HL-60 (cell line): ENCODE measurements at places on chromosomes 2 and 18.
A peak's percentile ranks its signal among the peaks of the same experiment; 100 is the strongest.

DNA sequence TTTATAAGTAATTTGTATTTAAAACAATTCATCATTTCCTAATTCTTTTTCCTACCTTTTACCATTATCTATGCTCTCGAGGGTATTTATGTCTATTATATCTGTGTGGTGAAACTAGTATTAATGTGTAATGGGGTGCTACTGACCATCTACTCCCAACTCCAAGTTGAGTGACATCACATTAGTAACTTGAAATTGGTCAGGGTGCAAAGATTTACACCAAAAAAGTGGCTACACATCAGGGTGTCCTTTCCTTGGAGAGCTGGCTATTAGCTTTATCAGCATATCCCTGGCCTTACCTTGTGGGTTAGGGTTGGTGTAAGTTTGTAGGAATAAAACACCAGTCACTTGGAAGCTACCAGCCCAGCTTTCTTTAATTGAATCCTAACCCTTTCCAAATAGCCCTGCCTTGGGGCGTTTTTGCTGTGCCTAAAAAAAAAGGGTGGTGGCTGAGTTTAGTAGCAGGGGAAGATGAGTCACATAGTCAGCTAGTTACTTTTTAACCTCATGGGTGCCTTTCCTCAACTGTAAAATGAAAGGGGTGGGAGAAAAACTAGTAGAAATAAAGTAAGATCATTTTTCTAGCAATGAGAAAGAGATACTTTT, 14.0 kb downstream of the ANXA4 start:
- DNase-seq = no peak

GRCh38 chr2:216259081-216259480, 113.2 kb downstream of the MARCHF4 start:
- no peak for DNase-seq

GRCh38 chr2:145845923-145846322, 1326.0 kb upstream of the ZEB2 start:
- DNase-seq = no peak

DNA sequence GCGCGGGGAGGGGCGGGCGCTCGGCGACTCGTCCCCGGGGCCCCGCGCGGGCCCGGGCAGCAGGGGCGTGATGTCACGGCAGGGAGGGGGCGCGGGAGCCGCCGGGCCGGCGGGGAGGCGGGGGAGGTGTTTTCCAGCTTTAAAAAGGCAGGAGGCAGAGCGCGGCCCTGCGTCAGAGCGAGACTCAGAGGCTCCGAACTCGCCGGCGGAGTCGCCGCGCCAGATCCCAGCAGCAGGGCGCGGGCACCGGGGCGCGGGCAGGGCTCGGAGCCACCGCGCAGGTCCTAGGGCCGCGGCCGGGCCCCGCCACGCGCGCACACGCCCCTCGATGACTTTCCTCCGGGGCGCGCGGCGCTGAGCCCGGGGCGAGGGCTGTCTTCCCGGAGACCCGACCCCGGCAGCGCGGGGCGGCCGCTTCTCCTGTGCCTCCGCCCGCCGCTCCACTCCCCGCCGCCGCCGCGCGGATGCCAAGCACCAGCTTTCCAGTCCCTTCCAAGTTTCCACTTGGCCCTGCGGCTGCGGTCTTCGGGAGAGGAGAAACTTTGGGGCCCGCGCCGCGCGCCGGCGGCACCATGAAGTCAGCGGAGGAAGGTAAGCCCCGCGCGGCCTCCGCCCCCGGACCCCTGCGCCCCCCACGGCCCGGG, at the start of gene NFATC1:
TSS of gene NFATC1 (plus strand) at position 170 of the 644 bp plus-strand sequence. CDS start at position 465, 295 bp downstream.
- peak; percentile 73 for DNase-seq

- DNase-seq = no peak
Measured at GRCh38 chr2:162210385-162210784, 32.9 kb downstream of the FAP start.

DNA sequence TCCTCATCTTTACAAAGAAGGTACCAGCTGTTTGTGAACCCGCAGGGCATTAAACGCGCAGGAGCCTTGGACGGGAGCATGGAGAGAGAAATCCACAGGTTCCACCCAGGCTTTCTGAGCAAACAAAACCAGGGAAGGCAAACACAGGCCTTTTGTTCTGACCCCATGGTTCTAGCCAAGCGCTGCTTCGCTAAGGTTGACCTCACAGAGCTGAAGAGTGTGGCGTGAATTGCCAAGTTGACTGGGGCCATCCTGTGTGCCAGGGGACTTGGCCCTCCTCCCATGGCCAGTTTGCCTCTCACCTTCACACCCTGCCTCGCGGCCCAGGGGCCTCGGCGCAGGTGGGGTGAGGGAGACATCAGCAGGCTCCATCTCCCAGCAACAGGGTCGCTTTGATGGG, 74.1 kb downstream of the VAPA start:
- DNase-seq = no peak

- DNase-seq = no peak
Measured at GRCh38 chr2:53173091-53173490, 594.5 kb upstream of the CHAC2 start.

DNA sequence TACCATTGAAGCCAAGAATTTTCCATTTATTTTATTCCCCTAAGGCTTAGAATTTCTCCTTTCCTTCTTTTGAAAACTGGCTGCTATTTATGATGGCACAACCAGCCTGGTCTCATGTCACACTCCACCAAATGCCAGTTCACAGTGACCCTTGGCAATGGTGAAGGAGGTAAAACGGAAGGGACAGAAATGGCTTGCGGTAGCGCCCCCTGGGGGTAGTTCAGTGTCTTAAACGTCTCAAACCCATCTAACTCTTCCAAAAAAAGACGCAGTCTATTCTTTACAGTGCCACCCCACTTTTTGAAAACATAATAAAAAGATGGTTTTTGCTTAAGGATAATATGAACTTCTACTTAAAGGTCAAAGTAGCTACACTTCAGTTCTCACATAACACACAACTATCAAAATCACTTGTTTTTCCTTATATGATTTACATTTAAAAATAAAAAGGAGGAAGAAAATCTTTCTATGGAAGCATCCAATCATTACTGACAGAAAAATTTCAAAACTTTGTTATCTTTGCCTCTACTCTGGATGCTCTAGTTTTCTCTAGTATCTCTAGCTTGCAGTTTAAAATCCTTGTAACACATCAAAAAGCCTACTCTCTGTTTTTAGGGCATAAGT, 28.0 kb downstream of the PNO1 start:
- peak; percentile 69 for DNase-seq

GRCh38 chr18:47893047-47893446, 37.4 kb downstream of the SMAD2 start:
- no peak for DNase-seq

DNA sequence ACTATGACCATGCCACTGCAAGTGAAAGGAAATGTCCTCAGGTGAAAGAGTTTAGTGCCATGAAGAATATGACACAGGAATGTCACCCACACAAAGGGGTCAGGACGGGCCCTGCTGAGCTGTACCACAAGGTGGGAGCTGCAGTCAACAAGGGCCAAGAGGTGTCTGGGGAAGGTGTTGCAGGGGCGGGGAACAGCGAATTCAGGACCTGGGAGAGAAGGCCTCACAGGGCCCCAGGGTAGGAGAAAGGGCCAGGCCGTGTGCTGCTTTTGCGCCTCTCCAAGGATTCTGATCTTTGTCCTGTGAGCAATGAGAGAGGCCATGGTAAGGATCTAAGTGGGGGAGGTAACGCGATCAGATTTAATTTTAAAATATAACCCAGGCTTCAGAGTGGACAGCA, 23.6 kb downstream of the CYB5A start:
- no peak for DNase-seq

DNA sequence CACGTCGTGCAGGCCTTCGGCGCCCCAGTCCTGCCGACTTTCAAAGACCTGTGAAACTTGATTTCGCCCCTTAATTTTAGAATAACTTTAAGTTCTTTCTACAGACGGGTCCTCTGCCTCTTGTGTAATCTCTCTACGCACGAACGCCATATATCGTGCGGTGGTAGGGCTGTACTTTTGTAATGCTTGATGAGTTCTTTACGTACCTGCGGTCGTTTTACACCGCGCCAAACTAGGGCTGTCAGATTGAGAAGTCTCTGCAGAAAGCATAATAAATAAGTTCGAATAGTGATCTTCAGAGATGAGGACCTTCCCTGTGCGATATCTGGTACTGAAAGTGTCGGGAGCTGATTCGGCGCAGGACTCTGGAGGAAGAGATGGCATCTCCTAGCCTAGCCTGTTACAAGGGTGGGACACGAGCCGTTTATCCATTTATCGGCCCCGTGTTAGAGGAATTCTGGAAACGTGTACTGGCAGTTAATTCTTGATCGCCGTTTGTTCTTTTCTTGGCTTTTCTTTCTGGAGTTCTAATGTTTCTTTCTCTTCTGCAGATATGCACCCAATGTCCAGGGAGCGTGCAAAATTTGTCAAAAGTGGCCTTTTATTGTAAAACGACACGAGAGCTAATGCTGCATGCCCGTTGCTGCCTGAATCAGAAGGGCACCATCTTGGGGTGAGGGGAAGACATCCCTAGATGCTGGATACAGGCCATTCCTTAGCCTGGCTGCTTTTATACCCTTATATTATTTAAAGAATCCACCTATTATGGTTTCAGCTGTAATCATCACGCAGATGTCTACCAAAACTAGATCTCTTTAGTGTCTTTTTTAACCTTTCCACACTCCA, 781 bp upstream of the SLC5A6 start:
- DNase-seq = peak; percentile 59

GRCh38 chr2:195363496-195363895, 293.5 kb upstream of the SLC39A10 start:
- no peak for DNase-seq

GRCh38 chr2:222058819-222059445, 239.9 kb downstream of the PAX3 start:
- DNase-seq = no peak

DNA sequence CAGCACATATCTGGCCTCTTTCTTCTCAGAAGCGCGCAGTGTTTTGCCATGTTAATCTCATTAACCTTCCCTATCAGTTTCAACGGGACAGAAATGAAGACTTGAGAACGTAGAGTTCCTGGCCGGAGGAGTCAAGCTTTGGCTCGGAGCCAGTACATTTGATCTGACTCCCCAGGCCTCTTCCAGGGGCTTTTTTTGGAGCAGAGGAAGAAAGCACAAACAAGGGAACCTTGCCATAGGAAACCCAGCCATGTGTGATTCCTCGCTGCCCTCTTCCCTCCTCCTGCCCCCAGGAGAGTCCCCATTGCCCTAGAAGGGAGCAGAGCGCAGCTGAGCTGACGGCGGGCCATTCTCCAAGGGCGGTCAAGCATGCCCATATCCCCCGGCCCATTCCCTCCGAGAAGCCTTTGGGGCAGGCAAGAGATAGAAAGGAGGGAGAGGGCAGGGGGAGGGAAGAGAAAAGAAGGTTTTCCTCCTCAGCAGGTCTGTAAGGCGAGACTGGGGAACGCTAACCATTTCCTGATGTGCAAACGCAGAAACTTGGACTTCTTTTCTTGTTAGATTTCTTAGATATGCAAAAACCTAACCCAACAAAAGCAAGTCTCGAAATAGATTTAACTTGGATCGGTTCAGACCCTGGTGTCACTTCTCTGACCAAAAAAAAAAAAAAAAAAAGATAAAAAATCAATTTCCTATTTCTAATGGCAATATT, 63.7 kb upstream of the POU3F3 start:
- DNase-seq = no peak

DNA sequence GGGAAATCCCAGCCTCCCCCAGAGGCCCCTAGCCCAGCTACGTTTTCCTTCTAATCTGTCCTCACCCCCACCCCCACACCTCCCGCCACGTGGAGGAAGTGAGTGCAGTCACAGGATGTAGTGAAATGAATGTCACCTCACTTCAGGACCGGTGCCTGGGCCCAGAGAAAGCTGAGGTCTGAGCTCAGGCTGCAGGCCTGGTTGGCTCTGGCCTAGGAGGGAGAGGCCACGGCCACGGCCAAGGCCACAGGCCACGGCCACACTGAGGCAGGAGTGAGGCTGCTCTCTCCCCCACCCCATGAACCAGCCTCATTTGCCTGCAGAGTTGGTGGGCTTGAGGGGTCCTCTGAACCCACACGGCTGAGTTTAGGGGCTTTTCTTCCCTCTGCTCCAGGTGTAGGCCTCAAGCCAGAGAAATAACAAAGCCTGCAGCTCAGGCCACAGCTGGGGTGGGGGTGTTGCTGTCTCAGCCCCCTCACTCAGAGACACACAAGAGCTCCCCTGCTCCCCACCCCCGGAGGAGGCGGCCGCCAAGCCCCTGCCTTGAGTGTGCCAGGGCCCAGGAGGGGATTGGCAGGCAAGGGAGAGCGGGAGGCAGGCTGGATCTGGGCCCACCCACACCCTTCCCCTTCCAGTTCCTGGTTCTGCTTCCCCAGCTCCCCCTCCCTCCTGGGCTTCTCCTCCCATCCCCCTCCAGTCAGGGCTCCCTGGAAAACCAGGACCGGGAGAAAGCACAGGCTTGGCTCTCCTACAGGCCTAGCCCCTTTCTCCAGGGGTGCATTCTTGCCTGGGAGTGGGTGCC, 27.0 kb downstream of the DNMT3A start:
- peak; percentile 62 for DNase-seq

GRCh38 chr18:45551142-45551815, 64.0 kb upstream of the SLC14A2 start:
- peak; percentile 37 for DNase-seq

GRCh38 chr2:198874472-198874858, 583.3 kb downstream of the SATB2 start:
- no peak for DNase-seq

DNA sequence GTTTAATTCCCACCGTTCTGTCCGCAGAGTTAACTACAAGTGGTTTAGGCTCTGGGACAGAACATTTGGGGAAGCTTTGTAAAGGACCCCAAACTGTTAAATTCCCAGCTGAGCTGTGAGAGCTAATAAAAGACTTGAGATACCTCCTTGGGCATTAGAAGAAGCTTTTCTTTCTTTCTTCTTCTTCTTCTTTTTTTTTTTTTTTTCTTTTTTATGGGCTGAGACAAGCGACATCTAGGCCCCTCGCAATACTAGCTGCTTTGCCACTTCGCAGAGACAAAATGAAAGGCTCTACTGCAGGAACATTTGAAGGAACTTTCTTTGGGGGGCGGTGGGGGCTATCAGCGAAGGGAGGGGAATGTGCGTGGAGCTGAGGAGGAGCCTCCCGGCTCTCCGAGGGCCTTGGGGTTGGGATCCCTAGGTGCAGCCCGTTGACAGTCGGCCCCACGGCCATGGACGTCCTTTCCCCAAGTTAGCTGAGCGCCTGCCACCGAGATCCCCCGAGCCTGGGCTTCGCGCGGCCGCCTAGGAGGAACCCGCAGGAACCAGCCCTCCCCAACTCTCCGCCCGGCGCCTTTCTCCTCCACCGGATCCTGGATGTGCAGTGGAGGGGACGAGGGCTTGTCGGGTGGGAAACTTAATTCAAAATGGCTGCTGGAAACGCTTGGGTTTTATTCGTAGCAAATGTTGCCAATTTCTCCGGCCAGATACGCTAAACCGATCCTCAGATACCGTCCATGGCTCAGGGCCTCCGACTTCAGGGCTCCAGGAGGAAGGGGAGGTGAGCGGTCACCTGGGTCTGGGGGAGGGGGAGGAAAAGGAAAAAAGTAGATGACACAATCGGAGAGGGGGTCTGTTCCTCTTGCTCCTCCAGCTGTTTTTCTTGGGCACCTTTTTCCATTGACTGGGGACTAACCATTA, 4.2 kb downstream of the MEIS1 start:
- no peak for DNase-seq

DNA sequence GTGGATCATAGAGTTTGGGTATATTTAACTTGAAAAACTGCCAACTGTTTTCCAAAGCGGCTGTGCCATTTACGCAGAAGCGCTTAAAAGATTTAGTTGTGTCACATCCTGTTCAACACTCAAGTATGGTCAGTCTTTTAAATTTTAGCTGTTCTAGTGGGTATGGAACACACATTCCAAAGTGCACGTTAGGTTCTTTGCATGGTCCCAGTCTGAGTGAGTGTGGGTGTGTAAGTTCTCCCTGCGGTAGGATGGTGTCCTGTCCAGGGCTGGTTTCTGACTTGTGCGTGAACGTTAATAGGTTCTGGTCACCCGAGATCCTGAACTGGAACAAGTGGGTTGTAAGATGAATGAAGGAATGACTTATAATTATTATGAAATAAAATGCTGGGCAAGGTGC, 28.4 kb upstream of the IL36G start:
- DNase-seq = no peak

- DNase-seq = no peak
Measured at GRCh38 chr2:218721934-218722333, 11.3 kb downstream of the TTLL4 start.
